ENCODE measurements at places on chromosomes 2 and 18.
A peak's percentile ranks its signal among the peaks of the same experiment; 100 is the strongest.

- DNase-seq: no peak
Measured at GRCh38 chr2:127598711-127599110, 47.2 kb upstream of the GPR17 start.

- no peak for DNase-seq
Measured at GRCh38 chr2:113342650-113343049, 63.9 kb upstream of the PAX8 start.

GRCh38 chr2:163768881-163769695, 33.3 kb upstream of the FIGN start:
- no peak for DNase-seq

DNA sequence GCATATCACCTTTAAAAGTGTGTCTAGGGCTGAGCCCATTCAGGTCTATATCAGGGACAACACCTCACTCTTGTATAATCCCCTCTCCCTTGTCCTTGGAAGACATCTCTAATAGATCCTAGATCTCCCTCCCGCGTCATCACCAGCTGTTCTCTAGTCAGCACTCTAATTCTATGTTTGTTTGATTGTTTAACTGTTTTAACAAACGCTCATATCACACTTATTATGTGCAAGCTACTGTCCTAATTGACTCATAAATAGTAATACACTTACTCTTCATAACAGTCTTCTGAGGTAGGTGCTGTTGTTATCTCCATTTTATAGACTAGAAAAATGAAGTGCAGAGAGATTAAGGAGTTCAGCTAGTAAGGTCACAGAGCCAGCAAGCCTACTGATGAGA, 1.6 kb upstream of the ERMN start:
- no peak for DNase-seq

DNA sequence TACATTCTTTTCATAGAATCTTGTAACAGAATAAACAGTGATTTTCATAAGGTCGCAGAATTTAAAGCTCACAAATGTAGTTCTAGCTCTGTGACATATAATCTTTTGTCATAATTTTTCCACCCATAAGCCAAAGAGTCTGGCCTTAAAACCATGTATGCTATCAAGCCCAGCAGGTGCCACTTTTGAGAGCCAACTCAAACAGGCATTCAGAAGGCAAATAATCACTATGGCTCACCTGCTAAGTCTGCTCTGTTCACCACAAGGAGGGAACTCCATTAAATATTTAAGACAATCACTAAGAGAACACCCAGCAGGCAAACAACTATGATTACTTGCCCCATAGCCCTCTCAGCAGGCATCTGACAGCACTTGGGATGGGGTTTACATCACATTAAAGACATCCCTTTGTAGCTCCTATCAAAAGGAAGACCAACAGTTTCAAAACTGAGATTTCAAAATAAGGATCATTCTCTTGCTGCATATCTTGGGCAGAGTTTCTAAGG, 241.6 kb downstream of the PDE11A start:
- peak; percentile 79 for DNase-seq

GRCh38 chr2:217393585-217394032, 533.7 kb upstream of the TNP1 start:
- DNase-seq: no peak

- no peak for DNase-seq
Measured at GRCh38 chr2:30422444-30423040, 24.5 kb upstream of the LCLAT1 start.

DNA sequence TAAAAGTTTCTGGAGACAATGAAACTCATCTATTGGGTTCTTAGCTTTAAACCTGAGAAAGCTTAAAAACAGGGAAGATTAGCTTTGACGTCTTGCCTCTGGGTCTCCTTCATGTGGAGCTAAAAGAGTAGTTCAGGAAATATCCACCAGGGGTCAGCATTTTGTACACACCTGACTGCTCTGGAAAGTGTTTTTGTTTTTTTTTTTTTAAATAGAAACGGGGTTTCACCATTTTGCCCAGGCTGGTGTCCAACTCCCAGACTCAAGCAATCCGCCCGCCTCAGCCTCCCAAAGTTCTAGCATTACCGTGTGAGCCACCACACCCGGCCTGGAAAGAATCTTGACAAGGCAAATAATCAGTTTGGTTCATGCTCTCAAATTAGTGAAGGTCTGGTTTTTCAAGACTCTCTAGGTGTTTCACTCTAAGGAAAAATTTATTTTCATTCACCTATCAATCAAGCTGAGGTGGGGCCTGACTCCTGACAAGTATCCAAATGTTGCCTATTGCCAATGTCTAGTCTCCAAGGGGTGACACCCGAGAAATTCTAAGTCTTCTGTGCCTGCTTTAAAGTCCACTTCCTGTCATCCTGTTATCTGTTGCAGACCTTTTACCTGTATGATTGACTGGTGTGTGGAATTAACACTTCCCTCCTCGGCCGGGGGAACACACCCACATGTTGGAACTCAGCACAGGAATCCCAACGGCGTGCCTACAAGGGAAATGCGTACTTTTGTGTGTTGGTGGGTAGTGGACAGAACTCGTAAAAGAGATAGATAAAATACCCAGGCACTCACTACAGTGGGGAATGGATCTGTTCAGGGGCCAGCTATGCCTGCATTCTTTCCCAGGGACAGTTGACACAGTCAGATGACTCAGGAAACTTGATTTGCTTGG, 11.3 kb downstream of the IL1RN start:
- DNase-seq: no peak

DNA sequence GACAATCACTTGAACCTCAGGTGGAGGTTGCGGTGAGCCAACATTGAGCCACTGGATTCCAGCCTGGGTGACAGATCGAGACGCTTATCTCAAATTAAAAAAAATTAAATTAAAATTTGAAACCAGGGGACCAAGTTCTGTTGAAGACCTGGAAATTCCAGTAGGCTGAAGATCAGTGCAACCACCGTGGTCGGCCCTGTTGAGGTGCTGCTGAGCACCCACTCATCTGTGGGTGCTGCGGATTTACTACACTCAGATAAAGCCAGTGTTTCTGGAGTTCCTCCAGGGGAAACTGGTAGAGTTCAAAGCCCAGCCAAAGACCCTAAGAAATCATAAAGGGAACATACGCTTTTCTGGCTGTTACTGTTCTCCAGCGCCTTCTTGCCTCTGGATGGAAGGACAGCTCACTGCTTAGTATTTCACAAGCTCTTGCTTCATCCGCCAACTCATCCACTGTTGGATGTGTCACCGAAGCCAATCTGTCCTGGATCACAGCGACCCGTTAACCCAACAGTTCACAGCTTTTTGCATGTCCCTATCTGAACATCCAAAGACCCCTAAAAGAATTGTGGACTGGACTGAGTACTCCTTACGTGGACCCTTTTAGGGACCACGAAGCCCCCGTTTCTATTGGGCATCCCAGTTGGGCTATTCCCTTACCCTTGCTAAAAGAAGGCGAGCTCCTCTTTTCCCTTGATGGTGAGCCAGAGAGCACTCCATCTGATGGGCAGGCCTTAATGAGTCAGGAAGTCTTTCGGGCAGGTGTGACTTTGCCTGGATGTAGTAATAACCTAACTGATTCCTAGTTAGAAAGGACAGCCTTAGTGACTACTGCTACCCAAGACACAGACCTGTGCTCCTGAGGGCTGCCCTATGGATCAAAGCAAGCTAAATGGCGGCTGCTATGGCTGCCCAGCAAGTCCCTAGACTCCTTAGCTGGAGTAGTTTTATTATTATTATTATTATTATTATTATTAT, 6.0 kb upstream of the ALPP start:
- no peak for DNase-seq
